ENCODE measurements at places on chromosomes 6 and 20.

- DNase-seq, result no peak
Observed at GRCh38 chr6:127190552-127190951, 72.1 kb downstream of the RSPO3 start.

DNA sequence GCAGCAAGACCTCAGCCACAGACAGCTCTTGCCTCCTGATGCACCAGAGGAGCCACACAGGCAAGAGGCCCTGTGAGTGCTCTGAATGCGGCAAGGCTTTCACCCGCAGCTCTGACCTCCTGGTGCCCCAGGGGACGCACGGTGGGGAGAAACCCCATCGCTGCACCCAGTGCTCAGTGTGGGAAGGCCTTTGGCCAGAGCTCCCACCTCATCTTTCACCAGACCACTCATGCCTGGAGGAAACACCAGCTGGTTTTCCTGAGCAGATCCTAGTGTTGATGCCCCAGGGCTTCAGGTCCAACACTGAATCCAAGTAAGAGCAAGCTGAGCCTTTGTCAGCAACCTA lies 37.0 kb upstream of the XRN2 start:
- no peak for DNase-seq

DNA sequence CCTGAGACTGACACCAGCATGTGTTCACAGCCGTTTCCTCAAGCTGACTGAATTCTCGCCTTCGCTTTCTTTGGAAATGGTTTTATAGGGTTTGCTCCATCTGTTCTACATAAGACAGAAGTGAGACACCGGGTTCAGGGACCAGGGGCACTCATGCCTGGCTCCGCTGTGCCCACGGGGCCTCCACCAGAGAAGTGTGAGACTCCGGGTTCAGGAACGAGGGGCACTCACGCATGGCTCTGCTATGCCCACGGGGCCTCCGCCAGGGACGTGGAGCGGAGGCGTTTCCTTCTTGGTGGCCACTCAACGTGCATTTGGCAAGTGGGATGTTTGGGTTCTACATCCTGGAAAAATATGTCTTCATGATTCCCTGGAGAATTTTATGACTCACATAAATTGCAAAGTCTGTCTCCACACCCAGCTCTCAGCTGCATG lies 106.6 kb downstream of the RNASET2 start:
- DNase-seq, result no peak

- DNase-seq, result no peak
Observed at GRCh38 chr20:43774754-43775153, 48.0 kb upstream of the GTSF1L start.

Measured in activated T-cell treated with anti-CD3 and anti-CD28 coated beads, Interleukin-2, amount 50 U/mL, for 1 hour (primary cell).